SJSA1 (cell line): ENCODE measurements at places on chromosomes 5 and 9.

DNA sequence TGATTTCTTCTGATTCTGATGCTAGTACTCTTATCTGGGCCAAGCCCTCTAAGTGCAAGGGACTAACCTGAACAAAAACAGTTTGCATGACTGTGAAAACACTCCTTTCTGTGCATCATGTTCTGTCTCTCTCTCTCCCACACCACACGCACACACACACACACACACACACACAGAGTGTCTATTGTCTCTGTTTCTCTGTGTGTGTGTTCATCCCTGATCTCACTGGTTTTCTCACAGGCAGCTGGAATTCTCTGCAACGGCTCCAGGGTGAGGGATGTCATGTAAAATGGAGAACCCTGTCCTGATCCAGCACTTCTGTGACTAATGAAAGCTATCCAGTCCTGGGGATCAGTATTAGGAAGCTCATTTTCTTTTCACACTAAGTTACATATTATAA is 453.1 kb upstream of the RGMB start:
- no peak for DNase-seq

DNA sequence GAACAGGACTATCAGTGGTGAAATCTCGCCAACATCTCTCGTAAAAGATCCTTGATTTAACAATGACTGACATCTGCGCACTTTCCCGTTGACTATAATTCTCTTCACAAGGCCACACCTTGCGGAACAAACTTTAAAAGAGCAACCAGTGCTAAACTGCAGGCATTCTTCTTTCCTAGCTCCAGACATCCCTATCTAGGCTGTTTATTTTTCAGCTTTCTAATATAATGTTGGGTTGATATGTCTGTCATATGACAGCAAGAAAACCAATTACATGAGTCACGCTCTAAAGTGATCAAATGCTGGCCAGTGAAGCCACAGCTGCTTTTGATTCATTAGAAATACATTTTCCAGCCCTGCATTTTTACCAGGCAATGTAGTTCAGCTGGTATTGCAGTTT is 162.5 kb downstream of the ELAVL2 start:
- no peak for DNase-seq

DNA sequence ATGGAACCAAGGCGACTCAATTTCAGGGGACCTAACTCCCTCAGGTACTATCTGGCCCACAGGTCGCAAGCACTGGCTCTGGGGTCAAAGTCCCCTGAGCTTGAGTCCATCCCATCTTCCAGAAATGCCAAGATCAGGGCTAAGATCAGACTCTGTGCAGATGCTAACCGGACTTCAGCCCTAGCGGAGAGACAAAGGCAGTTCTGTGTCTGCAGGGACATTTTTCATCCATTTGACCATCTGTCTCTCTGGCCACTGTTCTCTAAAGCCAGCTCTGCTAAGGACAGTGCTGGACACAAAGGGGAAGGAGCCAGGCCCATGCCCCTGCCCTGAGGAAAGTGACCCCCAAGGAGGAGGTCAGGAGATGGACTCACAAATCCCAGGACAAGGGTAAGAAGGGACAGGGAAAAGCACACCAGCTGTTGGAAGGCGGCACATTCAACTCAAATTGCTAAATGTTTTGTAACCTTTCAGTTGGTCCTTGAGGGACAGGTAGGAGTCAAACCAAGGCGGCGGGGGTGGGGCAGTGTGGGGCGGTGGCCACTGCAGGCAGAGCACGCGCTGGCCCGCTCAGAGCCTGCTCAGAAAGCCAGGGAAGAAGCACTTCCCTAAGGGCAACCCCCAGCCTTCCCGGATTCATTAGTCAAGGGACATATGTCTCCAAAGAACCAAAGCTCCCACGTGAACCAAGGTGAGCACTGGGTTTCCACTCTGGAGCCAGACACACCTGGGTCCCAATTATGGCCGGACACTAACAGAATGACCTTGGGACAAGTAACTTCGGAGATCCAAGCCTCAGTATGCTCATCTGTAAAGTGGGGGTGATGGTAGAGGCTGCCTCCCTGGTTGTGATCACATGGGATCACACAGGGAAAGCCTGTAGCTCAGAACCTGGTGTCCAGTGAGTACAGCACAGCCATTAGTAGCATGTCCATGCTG is 42.8 kb downstream of the STK10 start:
- DNase-seq: no peak

DNA sequence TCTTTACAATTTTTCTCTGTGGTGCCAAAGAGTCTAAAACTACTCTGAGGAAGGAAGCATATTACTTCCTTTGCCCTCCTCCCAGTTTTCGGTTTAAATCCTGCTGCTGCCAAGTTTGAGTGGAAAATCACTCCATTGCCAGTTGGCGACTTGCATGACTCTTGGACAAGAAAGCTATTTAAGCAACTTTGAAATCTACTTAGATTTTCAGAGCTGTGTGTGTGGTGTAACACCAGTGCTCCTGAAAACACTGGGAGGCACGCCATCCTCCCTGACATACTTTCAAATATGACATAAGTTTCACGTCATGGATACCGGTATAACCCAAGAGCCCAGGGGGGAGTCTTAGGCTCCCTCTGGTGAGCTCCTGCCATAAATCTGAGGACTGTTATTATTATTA is 83.5 kb upstream of the RIOK2 start:
- DNase-seq: no peak
